Activated CD4-positive, alpha-beta T cell treated with anti-CD3 and anti-CD28 coated beads for 24 hours (primary cell): ENCODE measurements at places on chromosomes 11 and 22.

DNA sequence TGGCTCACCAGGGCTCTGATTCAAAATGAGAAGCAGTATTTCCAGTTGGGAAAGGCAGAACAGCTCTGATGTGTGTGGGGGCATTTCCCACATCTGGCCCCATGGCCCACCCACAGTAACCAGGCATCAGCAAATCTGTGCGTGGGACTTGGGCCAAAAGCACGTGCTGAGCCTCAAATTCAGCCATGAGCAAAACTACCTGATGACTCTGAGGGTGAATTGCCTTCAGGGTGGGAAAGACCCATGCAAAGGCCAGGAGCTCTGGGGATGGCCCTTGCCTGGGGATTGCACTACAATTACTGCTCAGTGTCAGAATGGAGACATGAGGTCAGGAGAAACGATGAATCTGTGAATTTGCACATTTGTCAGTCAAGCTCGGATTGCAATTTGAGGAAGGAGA is 20.9 kb downstream of the TP53AIP1 start:
- DNase-seq: no peak

- DNase-seq: no peak
Measured at GRCh38 chr22:22697377-22698117, 53.1 kb downstream of the GGTLC2 start.

GRCh38 chr11:14258221-14258935 is 100.6 kb downstream of the RRAS2 start:
- no peak for DNase-seq

DNA sequence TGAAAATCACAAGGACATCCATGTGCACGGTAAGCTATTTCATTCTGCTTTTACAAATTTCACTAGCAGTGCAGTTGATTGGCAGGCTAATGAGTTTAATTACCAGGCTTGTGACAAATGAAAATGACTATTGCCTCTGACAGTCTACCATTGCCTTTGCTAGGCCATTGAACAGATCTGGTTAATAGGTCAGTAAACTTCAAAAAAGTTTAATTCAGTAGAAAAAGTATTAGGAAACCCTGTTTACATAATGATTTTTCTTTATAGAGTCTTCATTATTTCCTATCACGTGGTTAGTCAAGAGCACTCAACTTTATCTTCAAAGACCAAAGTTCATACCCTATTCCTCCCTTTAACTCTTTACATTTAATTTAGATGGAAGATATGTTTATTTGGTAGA is 77.0 kb downstream of the PRMT3 start:
- no peak for DNase-seq

DNA sequence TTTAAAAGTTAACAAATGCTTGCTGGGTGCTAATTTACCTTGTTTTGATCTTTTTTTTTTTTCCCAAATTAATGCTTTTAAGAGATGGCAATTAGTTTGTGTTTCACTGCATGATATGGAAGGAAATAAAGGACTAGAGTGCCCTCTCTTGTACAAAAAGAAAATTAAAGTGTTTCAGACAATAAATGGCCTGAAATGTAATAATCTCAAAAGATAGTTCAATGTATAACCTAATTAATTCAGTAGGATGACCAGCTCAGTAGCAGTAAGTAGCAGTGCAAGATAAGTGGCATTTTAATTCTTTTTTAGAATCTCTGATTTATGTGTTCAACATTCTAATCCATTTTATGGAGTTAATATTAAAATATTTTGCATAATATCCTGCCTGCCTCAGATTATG is 39.9 kb upstream of the MYO18B start:
- DNase-seq: no peak

DNA sequence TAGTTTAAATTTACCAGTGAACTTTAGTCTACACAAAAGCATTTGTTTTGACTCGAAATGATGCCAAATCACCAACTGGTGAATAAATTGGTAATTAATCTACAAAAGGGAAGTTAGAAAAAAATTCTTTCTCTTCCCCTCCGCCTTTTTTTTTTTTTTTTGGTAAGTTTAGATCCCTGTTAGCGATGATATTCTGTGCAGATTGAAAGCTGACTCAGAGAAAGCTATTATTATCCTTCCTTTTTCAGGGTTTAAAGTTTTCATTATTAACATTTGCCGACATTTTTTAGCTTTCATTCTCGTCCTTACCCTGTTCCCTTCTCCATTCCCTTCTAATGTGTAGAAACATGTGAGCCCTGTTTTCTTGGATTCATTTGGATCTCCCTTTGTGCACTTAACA is 16.8 kb upstream of the NUP160 start:
- DNase-seq: no peak

DNA sequence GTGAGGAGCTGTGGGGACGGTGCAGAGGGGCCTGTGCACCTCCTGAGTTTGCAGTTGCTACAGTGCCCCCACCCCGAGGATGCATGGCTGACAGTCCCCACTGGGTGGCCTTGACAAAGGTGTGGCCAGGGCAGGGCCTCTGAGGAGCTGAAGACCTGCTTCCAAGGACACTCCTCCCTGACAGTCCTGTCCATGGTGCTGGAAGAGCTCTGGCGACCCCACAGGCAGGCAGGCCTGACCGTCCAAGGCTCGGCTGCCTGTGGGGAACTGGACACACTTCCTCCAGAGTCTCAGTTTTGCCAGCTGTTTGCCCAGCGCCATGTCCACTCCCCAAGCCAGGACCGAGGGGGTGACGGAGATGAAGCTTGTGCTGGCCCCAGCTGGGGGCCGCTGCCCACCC is 32.7 kb downstream of the BRSK2 start:
- DNase-seq: no peak

- no peak for DNase-seq
Measured at GRCh38 chr22:30196880-30197336, 49.7 kb downstream of the LIF start.

GRCh38 chr11:95085117-95085816 is 4.4 kb upstream of the ENDOD1 start:
- DNase-seq: no peak

- no peak for DNase-seq
Measured at GRCh38 chr11:76614471-76615179, 55.9 kb downstream of the LRRC32 start.

DNA sequence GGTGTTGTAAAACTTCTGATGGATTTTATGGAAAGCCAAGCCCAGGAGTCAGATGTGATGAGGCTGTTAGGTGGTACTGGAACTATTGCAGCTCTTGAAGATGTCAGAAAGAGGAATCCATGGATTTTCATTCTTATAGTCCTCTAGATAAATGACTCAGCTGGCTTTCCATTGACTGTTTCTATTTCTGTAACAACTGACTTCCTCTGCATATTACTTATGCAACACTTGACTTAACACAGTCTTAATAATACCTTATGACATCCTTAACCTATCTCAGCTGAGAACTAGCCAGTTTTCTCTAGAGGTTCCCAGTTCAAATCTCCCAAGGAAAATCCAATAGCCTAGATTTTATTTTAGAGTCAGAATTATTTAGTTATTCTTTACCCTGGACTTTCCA is 263.8 kb downstream of the LUZP2 start:
- no peak for DNase-seq

- no peak for DNase-seq
Measured at GRCh38 chr11:131710511-131710910, 340.1 kb downstream of the NTM start.

GRCh38 chr11:28104984-28105383 is 3.0 kb downstream of the KIF18A start:
- no peak for DNase-seq

- DNase-seq: peak; percentile 42
Measured at GRCh38 chr22:38214302-38215056, 12.7 kb downstream of the MAFF start.

GRCh38 chr11:45538363-45538762 is 127.1 kb downstream of the CHST1 start:
- no peak for DNase-seq

GRCh38 chr11:106950067-106950491 is 68.2 kb downstream of the GUCY1A2 start:
- DNase-seq: no peak

DNA sequence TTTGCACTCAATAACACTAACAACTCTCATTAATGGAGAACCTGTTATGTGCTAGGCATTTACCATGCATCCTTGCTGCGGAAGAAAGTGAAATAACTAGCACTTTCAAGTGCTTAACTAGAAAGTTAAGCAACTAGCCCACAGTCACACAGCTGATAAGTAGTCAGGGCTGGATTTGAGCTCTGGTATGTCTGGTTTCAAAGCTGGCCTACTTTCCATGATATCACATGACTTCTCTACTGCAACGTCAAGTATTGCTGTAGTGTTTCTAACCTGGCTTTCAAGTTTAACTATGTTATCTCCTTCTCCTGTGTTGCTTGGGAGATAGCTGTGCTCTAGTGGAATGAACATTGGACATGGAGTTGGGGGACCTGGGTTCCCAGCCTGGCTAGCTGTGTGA is 12.1 kb downstream of the SLC15A3 start:
- DNase-seq: no peak

DNA sequence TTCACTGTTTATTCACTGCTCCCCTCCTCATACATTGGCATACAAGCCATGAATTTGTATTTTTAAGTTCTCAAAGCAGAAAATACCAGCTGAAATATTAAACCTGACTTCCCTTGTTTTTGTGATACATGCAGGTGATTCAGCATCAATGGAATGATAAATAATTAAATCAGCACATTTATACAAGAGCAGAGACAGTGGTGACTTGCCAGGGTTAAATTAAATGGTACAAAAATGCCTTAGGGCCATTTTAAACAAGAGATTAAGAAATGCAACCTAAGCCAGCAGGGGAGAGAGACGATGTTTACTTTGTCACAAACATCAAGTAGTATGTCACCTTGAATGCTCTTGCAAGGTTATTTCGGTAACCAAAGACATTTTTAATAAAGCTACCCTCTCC is 95.9 kb upstream of the DDI1 start:
- DNase-seq: no peak

DNA sequence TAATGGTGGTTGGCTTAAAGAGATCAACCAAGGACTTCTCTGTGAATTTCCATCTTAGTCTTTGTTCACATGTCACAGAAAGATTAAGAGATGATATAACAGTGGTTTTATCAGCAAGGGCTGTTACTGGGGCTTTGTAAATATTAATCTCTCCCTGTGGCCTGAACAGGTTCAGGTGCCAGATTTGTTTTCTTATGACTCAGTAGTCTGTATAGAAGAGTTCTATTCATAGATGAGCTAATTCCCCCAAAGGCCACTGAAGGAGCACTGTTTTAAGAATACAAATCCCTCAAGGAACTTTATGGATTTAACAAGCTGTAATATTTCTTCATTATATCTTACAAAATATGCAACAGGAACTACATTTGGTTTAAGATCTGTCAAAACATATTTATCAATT is 50.4 kb downstream of the TCP11L1 start:
- no peak for DNase-seq

DNA sequence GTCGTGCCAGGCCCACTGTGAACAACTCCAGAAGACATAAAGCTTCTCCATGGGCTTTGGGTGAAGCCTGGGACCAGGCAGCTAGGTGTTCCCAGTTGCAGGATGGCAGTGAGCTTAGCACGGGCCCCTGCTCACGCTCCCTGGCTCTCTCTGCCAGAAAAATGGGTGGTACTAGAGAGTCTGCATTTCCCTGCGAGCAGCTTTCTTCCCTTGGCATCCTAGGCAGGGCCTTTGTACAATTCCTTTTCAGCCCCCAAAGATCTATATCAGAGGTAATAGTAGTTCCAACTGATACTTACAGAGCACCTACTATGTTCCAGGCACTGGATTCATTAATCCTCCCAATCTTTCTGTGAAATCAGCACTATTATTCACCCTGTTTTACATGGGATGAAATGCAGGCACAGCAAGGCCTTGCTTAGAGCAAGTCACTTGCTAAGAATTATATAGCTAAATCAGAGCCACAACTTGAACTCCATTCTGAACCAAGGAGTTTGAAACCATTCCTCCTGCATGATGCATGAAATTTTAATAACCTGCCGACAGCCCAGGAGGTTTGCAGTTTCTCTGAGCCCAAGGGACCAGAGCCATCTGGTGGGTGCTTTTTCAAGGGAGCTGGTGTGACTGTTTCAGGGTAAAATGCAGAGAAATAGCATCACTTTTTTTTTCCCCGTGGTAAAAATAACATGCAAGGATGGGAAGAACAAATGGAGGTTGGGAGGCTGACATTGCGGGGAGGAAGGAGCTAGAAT is 22.7 kb downstream of the NAV2 start:
- no peak for DNase-seq

DNA sequence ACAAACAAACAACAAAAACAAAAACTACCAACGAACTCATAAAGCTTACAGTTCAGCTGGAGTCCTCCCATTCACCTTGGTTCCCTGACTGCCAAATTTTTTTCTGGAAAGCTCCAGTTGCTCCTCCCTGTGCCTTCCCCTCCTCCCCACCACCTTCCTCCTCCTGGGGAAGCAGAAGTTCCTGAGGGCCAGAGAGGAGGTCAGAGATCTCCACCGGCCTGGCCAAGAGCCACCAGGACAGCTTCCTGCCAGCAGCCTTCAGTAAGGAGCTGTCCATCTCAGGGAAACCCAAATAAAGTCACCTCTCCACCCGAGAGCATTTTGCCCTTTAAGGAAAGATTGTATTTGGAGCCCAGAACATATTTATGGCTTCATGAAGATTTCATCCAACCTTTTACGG is 20.0 kb downstream of the APLNR start:
- DNase-seq: no peak

DNA sequence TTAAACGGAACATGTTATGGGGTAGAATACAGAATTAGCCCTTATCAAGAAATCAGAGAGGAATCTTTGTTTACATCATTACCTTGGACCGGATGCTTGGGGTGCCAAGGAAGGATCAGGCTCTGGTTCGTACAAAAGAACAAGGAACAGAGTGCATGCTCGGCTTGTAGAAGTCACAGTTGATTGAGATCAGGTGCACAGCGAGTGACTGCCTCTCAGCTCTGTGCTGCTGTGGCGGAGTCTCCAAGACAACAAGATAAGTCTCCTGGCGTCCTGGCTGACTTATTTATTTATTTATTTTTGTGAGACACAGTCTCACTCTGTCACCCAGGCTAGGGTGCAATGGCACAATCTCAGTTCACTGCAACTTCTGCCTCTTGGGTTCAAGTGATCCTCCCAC is 31.8 kb downstream of the GLB1L2 start:
- no peak for DNase-seq

- no peak for DNase-seq
Measured at GRCh38 chr11:27328614-27329013, 34.4 kb downstream of the CCDC34 start.

DNA sequence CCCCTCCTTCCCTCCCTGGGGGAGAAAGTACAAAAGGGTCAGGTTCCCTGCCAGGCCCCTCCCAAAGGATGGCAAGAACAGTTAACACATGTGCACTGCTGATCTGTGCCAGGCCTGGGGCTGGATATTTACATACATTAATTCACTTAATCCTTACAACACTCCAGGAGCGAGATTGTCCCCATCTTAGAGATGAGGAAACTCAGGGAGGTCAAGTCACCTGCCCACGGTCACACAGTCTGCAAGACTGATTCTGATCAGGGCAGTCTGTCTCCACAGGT is 36.5 kb downstream of the NECTIN1 start:
- no peak for DNase-seq

GRCh38 chr22:32281072-32281471 is 25.9 kb upstream of the SLC5A4 start:
- no peak for DNase-seq
